Naive thymus-derived CD8-positive, alpha-beta T cell (primary cell): ENCODE measurements at places on chromosomes 7 and 10. TPM values are rescaled to one million over a fixed set of nuclear protein-coding genes. Genes with fewer than 3 reads are reported as not detected.

GRCh38 chr7:39507866-39508551 is 58.2 kb upstream of the YAE1 start:
- no peak for DNase-seq

- no peak for DNase-seq
Measured at GRCh38 chr10:63171926-63172325, 38.8 kb downstream of the NRBF2 start.

GRCh38 chr7:2281541-2281940 is 32.7 kb downstream of the SNX8 start:
- no peak for DNase-seq

- DNase-seq, result no peak
Measured at GRCh38 chr10:116827214-116827671, 22.1 kb upstream of the ENO4 start.

DNA sequence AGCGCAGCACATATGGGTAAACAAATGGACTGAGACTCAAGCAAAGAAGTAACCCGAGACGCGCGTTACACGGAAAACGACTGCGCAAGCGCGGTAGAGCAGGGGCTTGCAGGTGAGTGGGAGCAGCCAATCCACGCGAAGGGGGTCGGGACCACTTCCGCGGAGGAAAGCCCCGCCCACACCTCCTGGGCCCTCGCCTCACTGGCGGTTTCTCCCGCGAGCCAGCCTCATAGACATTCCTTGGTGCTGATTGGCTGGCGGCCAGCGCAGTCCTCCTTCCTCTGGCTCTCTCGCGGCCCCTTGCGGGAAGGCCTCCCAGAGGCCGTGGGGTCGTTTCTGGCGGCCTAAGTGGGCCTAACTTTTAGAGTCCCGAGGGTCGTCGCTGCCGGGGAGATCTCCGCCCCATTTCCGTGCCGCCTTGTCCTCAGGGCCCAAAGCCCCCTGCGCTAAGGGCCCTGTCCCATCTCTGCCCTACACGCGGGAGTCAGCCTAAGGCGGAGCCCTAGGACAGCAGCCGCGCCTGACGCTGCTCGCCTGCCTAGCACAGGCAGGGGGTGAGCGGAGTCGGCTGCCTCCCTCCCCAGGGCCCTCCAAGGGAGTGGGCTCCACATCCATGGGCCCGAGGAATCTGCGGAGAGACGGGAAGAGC is 9.1 kb upstream of the FXYD4 start:
- peak; percentile 99 for DNase-seq

DNA sequence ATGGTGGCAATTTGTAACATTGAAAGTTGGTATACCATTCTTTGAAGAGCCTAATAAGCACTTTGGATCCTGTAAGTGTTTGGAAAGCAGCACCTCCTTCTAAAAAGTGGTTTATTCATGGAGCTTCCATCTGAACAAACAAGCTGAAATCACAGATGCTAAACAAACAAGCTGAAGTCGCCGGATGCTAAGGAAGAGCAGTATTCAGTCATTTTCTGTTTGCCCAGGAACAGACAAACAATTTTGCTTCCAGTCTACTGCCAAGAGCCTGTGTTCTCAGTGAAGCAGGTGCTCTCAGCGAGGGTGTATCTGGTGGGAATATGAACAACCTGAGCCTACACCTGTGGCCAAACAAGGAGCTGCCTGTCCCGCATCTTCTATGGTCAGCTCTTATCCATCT is 6.3 kb downstream of the COL28A1 start:
- DNase-seq, result no peak

DNA sequence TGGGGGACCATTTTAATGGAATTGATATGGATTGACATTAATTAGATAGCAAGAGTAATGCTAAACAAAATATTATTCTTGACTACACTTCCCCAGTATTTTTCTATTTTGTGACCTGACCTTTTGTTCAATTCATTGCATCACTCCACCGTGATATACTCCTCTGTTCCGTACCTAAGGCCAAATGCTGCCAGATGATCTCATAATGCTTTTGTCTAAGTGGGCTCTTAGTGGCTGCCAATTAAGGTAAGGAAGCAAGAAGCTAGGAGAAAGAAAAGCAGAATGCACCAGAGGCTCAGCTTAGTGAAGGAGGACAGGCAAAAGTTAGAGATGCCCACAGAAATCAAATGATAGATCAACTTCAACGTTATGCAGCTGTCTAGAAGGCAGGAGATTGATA is 36.4 kb downstream of the FEZF1 start:
- DNase-seq, result no peak

DNA sequence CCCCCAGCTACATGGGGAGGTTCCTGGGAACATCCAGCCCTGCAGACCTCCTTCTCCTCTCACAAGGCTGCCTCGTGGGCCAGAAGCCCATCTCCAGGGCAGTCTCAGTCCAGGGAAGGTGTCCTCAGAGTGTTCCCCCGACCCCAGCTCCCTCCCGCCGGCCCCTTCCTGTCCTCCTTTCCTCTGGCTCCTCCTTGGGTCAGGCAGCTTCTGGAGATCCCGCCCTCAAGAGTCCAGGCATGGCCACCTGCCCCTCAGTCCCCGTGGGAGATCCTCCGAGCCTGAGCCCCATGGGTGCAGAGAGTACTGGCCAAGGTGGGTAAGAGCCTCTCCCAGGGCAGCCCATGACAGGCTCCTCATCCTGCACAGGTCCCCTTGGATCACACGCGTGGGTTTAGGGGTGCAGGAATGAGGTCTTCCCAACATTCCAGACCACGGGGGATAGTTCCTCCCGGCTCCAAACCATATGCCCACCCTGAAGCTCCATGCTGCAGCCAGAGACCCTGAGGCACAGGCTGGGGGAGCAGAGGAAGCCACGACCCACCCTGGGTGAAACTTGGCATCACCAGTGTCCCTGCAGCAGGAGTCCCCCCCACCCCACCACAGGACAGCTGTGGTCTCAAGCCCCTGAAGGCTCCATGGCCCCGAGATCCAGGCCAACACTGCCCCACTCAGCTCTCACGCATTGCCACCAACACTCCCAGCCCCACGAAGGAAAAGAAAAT is 65.5 kb downstream of the OAT start:
- DNase-seq, result no peak

DNA sequence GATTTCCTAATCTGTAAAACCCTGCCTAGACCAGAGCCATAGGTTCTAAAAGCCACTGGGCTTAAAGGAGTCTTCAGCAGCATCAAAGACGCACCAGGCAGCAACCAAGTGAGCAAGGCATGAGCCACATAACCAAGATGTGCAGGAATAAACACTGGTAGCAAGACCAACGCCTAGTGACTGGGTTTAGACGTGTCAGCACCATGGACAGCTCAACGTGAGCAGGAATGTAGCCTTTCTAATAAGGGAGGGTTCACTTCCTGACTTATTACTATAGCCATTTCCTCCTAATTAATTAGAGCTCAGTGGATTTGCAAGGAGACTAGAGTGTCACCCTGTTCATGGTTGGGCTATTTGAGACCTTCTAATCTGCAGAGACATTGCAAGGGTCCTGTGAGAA is 223.7 kb downstream of the LHFPL3 start:
- DNase-seq, result no peak

DNA sequence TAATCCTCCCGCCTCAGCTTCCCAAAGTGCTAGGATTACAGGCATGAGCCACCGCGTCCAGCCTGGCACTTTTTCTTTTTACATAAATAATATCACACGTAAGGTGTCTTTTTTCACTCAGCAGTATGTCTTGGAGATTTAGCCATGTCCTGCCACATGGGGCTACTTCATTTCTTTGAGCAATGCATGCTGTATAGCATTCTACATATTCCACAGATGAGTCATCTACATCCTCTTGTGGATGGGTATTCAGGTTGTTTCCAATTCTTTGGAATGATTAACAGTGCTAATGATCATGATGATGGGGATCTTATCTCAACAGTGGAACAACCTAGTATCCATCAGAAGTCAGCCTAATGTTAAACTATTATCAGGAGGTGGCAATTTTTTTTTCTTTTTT is 50.8 kb downstream of the ZNF503 start:
- DNase-seq, result no peak

- no peak for DNase-seq
Measured at GRCh38 chr7:103990991-103991390, 1.5 kb upstream of the RELN start.

GRCh38 chr7:124497176-124497575 is 268.4 kb downstream of the GPR37 start:
- DNase-seq, result no peak

DNA sequence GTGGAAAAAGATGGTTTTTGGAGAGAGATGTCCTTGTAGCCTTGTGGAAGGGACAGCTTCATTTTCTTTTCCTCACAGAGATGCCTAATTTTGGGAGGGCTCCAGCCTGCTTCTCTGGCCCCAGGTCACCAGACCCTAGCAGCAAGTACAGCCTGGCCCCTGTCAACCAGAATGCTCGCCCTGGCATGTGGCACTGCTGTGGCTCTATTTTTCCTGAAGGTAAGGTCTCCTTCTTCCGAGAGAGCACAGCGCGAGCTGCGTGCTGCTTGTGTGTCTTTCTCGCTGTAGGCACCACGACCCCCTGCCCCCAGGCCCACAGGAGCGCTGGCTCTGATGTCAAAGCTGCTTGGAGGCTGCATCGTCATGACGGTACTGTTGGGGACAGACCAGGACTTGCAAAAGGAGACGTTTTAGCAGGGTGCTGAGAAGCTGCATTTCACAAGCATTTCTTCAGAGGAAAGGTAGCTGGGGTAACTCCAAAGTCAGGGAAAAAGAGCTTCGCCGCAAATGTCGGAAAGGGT is 58.7 kb downstream of the CLEC2L start:
- DNase-seq, result no peak

- DNase-seq, result no peak
Measured at GRCh38 chr7:157739031-157739430, 402.2 kb downstream of the DNAJB6 start.

DNA sequence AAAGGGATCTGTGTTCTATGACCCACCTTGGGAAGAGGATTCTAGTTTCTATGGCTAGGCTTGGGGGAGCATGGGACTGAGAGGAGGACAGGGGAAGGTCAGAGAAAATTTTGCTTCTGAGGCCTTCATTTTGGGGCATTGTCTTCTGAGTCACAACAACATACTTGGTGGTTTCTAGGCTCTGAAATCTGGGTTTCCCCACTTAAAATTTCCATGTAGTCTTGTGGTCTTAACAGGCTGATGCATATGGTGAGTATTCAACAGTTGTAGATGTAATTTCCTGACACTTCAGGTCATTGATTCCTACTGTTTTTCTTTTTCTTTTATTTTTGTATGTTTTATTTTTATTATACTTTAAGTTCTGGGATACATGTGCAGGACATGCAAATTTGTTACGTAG is 88.5 kb downstream of the ANKRD7 start:
- no peak for DNase-seq

DNA sequence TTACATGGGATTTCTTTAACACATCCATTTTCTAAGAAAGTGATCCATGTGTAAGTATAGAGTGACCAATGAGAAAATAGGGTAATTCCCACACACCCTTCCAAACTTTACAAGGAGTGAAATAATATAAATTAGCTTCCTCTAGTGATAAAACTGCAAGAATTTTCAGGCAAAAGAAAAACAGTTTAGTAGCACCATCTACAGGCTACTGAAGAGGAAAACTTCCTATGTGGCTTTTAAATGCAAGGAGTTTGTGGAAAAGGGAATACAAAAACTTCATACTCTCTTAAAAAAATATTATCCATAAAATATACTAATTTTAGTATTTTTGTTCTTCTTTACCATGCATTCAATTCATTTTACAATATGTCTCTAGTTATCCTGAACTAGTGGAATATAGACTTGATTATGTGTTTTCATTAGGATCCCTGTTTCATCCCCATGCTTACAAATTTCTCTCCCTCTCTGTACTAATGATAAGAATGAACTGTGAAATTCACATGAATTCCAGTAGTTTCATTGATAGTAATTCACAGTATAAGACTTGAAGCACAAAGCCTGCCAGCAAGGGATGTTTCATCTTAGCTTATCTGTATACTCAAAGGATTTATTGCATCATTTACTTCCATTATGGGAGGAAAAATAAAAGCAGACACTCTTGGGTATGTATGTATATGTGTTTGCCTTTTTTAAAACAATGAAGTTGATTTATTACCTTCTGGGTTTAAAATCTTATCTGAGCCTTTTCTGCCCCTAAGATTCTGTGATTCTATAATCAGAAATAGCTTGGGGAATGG is 442.9 kb downstream of the AUTS2 start:
- DNase-seq, result no peak

- no peak for DNase-seq
Measured at GRCh38 chr7:99465421-99465768, 572 bp downstream of the ATP5MF start.

GRCh38 chr10:114487815-114488536 is 83.7 kb upstream of the AFAP1L2 start:
- no peak for DNase-seq

DNA sequence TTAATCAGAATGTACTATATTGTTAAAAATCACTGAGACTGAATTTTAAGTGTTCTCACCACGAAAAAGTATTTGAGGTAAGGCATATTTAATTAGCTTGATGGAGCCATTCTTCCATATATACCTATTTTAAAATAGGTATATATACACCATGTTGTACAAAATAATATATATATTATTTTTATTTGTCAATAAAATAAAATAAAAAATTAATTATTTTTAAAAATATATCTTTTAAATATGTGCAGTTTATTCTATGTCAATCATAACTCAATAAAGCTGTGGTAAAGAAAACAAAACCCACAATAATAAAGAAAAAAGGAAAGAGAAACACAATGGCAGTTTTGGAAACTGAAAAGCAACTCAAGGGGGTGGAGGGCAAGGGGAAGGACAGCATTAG is 33.6 kb upstream of the TFEC start:
- no peak for DNase-seq

- DNase-seq, result no peak
Measured at GRCh38 chr7:131159961-131160361, 167.7 kb upstream of the MKLN1 start.

- peak; percentile 5 for DNase-seq
Measured at GRCh38 chr10:49594594-49594993, 15.5 kb upstream of the SLC18A3 start.

GRCh38 chr7:77425101-77426051 is 9.2 kb upstream of the GSAP start:
- DNase-seq, result no peak

GRCh38 chr10:24617771-24618396 is 105.8 kb downstream of the ARHGAP21 start:
- peak; percentile 42 for DNase-seq

GRCh38 chr10:132423966-132424861 is 27.2 kb downstream of the PWWP2B start:
- no peak for DNase-seq

GRCh38 chr10:91602449-91602848 is 30.4 kb downstream of the PPP1R3C start:
- no peak for DNase-seq

Gene CCNJ
- total RNA-seq, result 8.1 TPM

Gene MYO3A
- total RNA-seq, result not detected

Gene ANXA8
- total RNA-seq, result not detected

Gene HECW1
- not detected for total RNA-seq

Gene PDGFA
- total RNA-seq, result 0.21 TPM

Gene PNLIP
- total RNA-seq, result not detected

Gene SLC18A2
- total RNA-seq, result not detected

Gene NEUROG3
- not detected for total RNA-seq

Gene FAM25A
- not detected for total RNA-seq

Gene NOBOX
- total RNA-seq, result not detected

Gene NUDT13
- 2.2 TPM for total RNA-seq

Gene TRA2A
- total RNA-seq, result 157 TPM

Gene RAPGEF5
- not detected for total RNA-seq
